ENCODE measurements at places on chromosomes 13 and 19.

DNA sequence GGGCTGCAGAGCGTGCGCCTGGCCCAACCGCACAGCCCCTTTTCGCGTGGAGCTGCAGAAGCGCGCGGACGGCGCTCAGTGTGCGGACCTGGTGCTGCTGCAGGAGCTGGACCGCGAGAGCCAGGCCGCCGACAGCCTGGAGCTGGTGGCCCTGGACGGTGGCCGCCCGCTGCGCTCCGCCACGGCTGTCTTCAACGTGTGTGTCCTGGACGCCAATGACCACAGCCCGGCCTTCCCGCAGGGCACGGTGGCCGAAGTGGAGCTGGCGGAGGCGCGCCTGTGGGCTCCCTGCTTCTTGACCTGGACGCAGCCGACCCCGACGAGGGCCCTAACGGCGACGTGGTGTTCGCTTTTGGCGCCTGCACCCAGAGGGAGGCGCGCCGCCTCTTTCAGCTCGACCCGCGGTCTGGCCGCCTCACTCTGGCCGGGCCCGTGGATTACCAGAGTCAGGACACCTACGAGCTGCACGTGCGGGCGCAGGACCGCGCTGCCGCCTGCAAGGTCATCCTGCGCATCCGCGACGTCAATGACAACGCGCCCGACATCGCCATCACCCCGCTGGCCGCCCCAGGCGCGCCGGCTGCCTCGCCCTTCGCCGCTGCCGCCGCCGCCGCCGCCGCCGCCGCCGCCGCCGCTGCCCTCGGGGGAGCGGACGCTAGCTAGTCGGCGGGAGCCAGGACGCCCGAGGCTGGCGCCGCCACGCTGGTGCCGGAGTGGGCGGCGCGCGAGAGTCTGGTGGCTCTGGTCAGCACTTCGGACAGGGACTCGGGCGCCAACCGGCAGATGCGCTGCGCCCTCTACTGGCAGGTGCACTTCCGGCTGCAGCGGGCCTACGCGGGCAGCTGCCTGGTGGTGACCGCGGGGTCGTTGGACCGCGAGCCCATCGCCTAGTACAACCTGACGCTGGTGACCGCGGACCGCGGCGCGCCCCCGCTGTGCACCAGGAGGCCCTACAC, 172.2 kb downstream of the OLFM4 start:
- ATAC-seq: no peak

GRCh38 chr13:56923626-56924140, 217.0 kb upstream of the PRR20A start:
- no peak for ATAC-seq

GRCh38 chr19:30068528-30069395, 126.7 kb downstream of the URI1 start:
- no peak for ATAC-seq

DNA sequence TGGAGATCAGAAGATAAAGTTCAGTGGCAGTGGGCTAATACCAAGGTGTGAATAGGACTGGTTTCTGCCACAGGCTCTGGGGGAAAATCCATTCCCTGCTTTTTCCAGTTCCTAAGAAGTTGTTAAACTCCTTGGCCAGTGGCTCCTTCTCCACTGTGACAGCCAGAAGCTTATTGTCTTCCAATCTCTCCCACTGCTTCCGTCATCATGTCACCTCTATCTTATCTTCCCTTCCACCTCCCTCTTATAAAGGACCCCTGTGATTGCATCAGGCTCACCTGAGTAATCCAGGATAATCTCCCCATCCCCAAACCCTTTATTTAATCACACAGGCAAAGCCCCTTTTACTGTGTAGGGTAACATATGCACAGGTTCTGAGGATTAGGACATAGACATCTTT, 431.2 kb upstream of the SLC10A2 start:
- ATAC-seq: no peak

- no peak for ATAC-seq
Measured at GRCh38 chr19:3251229-3251628, 26.8 kb downstream of the CELF5 start.

GRCh38 chr13:103036268-103036667, 29.9 kb downstream of the SLC10A2 start:
- no peak for ATAC-seq

- ATAC-seq: no peak
Measured at GRCh38 chr13:81957121-81957520, 1616.2 kb upstream of the SPRY2 start.

- no peak for ATAC-seq
Measured at GRCh38 chr19:7385062-7385461, 36.3 kb downstream of the ARHGEF18 start.

GRCh38 chr19:56725829-56726424, 54.4 kb upstream of the ZNF835 start:
- no peak for ATAC-seq

DNA sequence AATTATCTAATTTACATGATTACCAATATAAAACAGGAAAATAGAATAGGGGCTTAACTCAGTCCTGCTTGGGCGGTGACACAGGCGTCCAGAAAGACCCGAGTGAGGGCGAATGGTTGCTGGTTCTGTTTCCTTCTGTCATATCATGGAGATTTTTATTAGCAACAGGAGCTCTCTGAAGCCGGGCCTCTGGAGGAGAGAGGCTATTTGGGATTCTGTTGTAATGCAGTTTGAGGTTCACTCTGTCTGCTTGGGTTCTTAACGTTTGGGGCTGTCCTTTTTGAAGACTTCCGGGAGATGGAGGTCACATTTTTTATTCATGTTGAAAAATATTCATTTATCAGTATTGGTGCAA, 115.7 kb upstream of the ZNF536 start:
- no peak for ATAC-seq

DNA sequence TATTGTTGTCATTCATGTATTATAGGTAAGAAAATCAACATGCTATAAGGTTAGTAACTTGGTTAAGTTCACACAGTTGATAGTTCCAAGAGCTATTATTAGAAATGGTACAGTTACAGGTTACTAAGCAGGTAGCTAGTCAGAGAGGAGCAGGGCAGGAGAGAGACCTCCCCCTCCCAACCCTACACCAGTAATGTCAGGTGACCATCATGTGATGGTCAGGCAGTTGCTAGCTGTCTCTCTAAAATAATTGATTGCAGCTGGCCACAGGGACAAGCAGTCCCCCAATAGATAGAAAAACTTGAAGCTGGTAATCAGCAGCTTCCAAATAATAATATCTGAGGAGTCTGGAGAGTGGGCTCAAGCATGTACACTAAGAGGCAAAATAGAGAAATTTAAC, 14.6 kb downstream of the SLITRK1 start:
- ATAC-seq: no peak

DNA sequence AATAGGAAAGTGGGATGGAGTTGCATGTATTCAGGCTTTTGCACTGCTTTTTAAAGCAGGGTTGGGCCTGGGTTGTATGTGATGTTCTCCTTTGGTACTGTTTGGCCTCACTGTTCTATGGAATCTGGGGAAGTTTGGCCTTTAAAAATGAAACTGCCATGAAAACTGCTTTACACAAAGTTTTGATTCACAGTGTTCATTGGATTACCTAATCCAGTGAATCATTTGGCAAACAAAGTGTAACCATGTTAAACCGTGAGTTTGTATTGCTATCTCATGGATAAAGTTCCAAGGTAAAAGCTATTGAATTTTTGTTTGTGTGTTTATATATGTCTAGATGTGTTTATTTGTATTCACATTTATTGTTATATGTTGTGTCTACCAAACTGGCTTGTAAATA, 1658.6 kb downstream of the OLFM4 start:
- no peak for ATAC-seq

- ATAC-seq: peak; percentile 24
Measured at GRCh38 chr13:111183959-111184358, 68.8 kb downstream of the ARHGEF7 start.

GRCh38 chr19:51592521-51592920, 21.4 kb downstream of the ZNF175 start:
- no peak for ATAC-seq

- ATAC-seq: peak; percentile 84
Measured at GRCh38 chr19:6556480-6557195, 25.8 kb downstream of the TNFSF9 start.

- ATAC-seq: no peak
Measured at GRCh38 chr13:79749566-79749965, 268.6 kb downstream of the NDFIP2 start.

DNA sequence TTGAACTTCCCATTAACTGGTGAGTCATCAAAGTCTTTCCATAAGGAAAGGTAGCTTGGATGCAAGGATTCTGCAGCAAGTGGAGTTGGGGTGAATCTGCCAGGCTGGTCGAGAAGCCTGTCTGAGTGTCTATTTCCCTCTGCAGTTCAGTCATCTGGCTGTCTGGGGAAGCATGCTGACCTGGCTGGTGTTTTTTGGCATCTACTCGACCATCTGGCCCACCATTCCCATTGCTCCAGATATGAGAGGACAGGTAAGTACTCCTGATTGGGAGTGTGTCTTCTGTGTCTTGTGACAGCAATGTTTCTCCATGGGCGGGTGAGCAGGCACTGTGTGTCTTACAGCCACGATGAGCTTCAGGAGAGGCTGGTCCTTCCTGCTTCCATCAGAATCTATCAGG, 189.7 kb downstream of the SHISA2 start:
- ATAC-seq: no peak

DNA sequence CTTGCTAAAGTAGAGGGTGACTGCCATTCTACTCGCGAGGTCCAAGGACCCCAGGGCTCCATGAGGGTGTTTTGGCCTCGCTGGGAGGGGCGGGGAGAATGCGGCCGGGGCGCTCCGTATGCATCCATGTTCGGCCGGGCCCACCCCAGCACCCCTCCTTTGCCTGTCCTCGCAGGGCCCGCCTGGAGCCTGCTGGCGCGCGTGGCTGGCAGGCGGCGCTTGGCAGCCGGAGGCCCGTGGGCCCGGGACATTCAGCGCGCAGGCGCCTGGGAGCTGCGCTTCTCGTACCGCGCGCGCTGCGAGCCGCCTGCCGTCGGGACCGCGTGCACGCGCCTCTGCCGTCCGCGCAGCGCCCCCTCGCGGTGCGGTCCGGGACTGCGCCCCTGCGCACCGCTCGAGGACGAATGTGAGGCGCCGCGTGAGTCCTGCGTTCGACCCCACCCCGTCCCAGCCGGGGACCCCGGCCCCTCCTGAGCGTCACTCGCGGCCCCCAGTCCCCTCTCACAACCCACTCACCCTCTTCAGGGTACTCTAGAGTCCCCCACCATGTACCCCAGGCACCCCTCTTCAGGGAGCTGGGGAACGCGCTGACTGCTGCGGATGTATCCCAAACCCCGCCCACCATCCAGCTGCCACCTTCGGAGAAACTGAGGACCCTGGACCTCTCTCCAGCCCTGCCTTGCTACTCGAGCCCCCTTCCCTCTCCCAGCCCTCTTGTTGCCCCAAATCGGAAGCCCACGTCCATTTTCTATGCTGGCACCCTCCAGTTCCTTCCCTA, 4.1 kb downstream of the DLL3 start:
- peak; percentile 63 for ATAC-seq

- ATAC-seq: no peak
Measured at GRCh38 chr19:43560687-43561086, 14.6 kb downstream of the XRCC1 start.

DNA sequence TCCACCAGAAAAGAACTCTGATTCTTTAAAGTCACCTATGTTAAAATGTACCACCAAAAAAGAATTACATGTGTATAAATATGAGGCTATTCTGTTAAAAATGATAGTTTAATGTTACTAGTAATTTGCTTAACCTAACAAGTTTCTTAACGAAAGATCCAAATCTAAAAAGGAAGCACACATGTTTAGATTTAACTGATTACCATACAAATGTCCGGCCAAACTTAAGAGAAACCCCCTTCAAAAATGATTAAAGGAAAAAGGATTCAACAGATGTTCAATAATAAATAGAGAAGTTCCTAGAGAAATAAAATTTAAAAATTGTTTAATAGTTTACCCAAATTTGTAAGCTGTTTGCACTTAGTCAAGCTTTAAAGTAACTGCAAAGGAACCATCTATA, 5.0 kb upstream of the ZNF69 start:
- no peak for ATAC-seq

DNA sequence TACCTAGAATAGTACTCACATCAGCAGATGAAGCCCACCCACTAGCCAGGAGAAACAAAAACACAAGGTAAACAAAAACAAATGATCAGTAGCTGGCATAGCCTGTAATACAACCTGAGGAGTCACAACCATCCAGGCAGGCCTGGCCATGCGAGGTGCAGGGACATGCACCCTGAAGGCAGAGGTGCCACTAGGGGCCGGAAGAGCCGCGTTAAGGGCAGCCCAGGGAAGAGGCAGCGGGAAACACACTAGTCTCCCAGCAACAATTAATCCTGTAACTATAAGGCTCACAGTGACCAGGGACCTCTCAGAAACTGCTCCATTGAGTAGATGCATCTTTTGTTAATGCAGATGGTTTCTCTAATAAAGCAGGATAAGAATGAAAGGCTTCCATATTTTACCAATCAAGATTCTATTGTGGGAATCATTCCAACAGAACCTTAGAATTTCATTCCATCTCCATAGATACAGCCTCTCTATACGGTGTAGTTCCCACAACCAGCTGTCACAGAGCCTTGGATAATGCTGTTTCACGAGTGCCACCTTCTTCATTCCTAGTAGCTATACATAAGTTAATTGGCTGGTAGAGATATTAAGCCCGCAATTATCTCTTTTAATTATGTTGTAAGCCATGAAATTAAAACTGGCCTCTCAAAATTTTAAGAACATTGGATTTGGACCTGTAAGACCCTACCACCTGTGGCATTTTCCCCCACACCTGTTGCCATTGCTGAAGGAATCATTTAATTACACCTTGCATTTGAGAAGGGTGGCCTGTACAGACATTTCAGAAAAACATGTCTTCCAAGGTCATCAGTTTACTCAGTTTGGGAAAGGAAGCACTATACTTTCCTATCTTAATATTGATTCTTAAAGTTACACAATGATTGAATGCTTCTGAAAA, 28.7 kb downstream of the ANKRD10 start:
- no peak for ATAC-seq

DNA sequence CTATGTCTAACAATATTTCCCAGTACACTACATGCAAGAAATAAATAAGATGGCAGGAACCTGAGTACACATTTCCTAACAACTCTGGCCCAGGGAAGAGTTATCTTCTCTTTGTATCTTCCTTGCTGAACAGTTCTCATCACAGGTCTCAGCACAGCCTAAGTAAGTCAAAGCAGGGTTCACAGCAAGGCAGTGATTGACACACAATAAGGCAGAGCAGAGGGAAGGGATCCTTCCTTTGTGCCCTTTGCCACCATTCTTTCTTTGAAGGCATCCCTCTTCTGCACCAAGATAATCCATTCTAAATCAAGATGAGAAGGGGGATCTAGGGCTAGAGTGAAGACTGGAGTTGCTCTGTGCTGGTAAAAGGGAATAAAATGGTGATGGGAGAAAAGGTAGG, 73.4 kb upstream of the TRPC4 start:
- no peak for ATAC-seq

Data from activated T-helper 17 cell treated with anti-CD3 and anti-CD28 coated beads, Interleukin-2, amount 50 U/mL, for 72 hours (primary cell).